ENCODE measurements at places on chromosomes 7 and 10.

DNA sequence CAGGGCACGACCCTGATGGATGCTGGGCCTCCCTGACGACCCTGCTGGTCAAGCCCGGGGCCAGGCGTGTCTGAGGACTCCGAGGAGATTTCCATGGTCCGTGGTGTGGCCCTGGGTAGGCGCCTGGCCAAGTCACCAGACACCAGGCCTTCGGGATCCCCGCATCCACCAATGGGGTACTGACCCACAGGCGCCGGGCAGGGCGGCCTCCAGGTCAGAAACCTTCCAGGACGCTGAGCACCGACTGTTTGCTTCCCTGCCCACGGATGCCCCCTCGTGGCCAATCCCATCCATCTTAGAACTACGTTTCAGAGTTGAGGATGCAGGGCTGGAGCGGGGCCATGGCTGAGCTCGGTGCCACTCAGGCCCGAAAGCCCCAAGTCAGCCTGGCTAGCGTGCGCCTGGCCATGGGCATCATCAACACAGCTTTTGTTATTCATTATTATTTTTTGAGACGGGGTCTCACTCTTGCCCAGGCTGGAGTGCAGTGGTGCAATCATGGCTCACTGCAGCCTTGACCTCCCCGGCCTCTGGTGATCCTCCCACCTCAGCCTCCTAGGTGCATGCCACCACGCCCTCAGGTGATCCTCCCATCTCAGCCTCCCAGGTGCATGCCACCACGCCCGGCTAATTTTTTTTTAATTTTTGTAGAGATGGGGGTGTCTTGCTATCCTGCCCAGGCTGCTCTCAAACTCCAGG, 7.1 kb upstream of the AMZ1 start:
- DNase-seq: peak; percentile 16

DNA sequence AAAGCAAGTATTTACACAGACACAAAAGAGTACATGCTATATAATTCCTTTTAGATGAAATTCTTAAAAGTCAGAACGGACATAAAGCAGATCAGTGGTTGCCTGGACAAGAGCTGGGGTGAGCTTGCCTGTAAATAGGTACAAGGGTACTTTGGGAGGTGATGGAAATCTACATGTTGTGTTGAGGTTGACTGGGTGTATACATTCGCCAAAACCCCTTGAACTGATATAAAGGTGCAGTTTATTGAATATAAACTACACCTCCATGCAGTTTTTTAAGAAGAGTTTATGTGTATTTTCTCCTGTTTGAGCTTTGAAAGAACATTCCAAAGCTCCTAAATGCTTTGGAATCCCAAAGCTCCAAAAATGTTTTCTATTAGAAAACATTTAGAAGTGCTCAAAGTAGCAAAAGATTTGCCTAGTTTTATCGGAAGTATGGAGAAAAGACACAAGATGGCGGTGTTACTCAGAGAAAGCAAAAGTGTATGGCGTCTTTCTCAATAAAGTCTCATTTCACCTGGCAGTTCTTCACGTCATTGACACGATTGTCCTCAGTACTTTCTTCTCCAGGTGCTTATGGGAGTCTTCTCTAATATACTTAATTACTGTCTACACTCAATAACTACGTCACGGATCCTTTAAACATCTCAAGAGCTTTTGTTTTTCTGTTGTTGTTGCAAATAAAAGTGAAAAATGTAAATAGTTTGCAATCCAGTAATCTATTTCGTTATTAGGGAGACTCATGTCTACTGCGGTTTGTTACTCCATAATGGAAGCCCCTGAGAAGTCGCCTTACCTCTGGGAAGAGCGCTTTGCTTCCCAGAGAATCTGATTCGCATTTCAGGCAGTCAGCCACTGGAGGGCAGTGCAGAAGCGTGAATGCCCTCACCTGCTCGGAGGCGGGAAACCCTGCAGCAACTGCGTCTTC, 14.7 kb upstream of the SEC61G start:
- DNase-seq: peak; percentile 79

- DNase-seq: no peak
Observed at GRCh38 chr7:36602934-36603887, 121.1 kb downstream of the AOAH start.

DNA sequence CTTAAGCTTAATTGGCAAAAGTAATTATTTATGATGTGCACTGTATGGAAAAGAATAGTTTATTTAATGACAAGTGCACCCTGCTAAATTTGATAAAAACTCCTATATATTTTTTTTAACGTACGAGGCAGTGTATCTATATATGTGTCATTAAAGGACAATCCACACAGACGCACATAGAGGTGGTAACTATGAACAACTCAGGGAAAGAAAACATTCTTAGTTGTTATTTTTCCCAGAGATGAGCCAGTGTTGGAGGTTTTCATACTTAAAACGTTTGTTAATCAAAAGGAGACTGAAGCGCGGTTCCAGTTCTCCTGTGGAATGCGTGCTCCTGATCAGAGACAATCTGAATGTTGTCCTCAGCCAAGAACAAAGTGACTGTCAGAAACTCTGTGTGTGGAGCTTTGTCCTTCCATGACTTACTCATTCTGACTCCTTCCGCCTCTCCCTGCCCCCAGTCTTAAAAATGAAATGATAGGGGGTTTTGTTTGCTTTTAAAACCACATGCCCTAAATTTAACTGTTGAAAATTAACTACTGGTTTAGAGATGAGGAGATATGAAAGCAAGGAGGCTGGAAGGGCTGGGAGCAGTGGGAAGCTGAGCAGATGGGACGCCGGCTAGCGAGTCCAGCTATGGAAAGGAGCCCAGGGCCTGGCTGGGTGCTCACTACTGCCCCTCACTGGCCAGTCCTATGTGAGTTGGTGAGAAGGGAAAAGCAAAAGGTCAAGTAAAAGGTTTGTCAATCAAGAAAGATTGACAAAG, 99.6 kb downstream of the SVIL start:
- no peak for DNase-seq

- no peak for DNase-seq
Observed at GRCh38 chr7:114856625-114857024, 65.3 kb upstream of the MDFIC start.

- DNase-seq: no peak
Observed at GRCh38 chr7:14495633-14496032, 406.9 kb downstream of the DGKB start.

DNA sequence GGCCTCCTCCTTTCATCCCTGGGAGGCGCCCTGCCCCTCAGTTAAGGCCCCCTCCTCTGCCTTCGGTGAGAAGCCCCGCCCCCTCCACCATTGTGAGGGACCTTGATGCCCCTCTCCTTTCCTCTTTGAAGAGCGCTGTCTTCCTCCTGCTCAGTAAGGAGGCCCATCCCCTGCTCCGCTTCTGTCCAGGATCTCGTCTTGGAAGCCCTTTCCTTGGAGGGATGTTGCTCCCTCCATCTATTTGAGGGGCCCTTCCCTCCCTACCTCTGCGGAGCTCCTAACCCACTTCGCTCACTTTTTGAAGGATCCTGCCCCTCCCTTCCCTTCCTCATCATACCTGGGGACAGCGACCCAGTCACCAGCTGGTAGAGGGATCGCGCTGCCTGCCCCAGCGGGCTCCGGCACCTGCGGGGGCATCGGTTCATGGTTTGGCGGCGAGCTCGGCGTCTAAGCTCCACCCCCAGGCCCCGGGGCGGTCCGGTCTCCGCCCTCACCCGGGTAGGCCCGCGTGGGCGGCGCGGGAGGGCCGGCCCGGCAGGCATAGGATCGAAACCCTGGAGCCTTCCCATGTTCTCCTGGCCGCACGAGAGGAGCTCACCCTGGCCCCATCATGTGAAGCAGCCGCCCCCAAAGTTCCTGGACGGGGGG, 4.1 kb downstream of the KCNIP2 start:
- DNase-seq: no peak
